ENCODE measurements at places on chromosomes 4 and X.

- DNase-seq = peak; percentile 41
Observed at GRCh38 chrX:69162361-69162865, 2.8 kb downstream of the PJA1 start.

- DNase-seq = no peak
Observed at GRCh38 chrX:25941559-25942250, 196.4 kb upstream of the MAGEB18 start.

- DNase-seq = no peak
Observed at GRCh38 chrX:38699121-38699520, 102.1 kb upstream of the MID1IP1 start.

- DNase-seq = no peak
Observed at GRCh38 chrX:130669233-130669632, 233.8 kb downstream of the ENOX2 start.

GRCh38 chr4:86894455-86894854, 2.2 kb upstream of the C4orf36 start:
- DNase-seq = no peak

DNA sequence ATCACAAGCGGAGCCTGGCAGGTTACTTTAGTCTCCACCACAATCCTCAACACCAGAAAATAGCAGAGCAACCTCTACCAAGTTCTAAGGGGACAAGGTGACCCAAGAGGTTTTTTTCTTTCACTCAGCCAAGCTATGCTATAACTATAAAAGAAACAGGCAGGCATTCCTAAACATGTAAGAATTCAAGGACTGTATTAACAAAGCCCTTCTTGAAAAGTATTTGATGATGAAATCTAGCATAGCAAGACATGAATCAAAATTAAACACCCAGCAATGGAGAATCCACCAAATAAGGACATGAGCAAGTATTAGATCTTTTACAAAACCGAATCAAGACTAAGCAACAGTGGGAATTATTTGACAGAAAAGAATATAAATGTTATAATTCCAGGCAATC, 25.7 kb upstream of the C1QTNF7 start:
- DNase-seq = no peak

DNA sequence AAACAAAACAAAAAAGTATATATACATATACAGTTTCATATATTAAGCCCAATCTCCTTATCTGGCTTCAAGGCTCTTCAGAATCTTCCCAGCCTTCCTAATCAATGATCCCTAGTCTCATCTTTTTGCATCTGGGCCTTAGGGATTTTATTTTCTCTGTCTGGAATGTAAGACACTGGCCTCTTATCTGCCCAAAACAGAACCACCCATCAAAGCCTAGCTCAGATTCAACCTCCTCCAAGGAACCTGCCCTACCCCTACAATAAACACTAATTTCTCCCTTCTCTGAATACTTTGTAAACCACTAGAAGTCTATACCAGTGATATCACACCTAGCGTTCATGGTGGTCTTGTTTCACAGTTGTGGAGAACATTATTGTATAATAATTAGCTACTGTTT, 23.2 kb upstream of the GAB1 start:
- no peak for DNase-seq

DNA sequence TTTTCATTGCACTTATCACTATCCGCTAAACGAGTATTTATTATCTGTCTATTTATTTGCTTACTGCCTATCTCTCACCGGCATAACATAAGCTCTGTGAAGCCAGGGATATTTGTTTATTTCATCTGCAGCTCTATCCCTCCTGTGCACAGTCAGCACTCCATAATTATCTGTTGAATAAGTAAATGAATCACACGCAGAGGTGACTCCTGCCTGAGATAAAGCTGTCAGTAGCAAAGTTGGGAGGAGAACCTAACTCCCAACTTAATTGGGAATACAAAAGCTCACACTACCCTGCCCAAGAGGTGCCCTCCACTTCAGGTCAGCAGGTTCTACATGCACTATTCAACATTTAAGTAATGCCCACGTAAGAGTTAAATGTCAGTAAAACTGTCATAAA, 85.7 kb downstream of the CORIN start:
- DNase-seq = no peak

GRCh38 chr4:24910499-24910898, 2.3 kb downstream of the CCDC149 start:
- no peak for DNase-seq

GRCh38 chrX:154987940-154988339, 34.6 kb downstream of the F8 start:
- no peak for DNase-seq

DNA sequence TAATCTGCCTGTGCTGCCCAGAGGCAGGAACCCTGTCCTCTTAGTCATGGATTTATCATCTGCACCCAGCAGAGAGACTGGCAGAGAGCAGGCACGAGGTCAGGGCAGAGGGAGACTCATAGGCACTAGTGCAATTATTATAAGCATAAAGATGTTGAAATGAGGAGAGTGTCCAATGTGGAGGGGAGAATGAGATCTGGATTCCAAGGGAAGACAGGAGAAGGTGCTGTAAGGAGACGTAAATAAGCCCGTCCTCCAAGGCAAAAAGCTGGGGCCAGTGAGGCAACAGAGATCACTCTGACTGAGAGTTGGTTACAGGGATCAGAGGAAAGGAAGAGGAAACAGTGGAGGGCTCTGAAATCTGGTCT, 406.2 kb downstream of the MAPK10 start:
- DNase-seq = no peak

- no peak for DNase-seq
Observed at GRCh38 chr4:141350122-141350905, 129.6 kb downstream of the ZNF330 start.

GRCh38 chrX:56385336-56385735, 153.2 kb downstream of the KLF8 start:
- no peak for DNase-seq

GRCh38 chr4:128346054-128346716, 58.6 kb upstream of the PGRMC2 start:
- no peak for DNase-seq

GRCh38 chr4:79847411-79847810, 225.6 kb downstream of the ANTXR2 start:
- no peak for DNase-seq

GRCh38 chrX:11215191-11215921, 77.9 kb upstream of the AMELX start:
- DNase-seq = no peak

GRCh38 chrX:10482261-10482660, 138.1 kb downstream of the MID1 start:
- DNase-seq = no peak

GRCh38 chr4:55637272-55637820, 1.2 kb upstream of the NMU start:
- no peak for DNase-seq

GRCh38 chr4:17787315-17787714, 5.9 kb upstream of the FAM184B start:
- no peak for DNase-seq

- DNase-seq = no peak
Observed at GRCh38 chrX:44931441-44931973, 58.5 kb downstream of the KDM6A start.

GRCh38 chr4:34649716-34650115, 1594.6 kb downstream of the ARAP2 start:
- DNase-seq = no peak

- no peak for DNase-seq
Observed at GRCh38 chrX:134868771-134869495, 121.9 kb upstream of the SMIM10 start.

GRCh38 chr4:140153419-140153717, 616 bp downstream of the MAML3 start:
- DNase-seq = no peak

- DNase-seq = no peak
Observed at GRCh38 chrX:74421036-74421739, at the start of gene SLC16A2. Gene SLC16A2 (plus strand): TSS chrX:74421493. CDS start chrX:74421638, 145 bp downstream.

GRCh38 chrX:15686818-15687685, 22.4 kb upstream of the CLTRN start:
- no peak for DNase-seq

DNA sequence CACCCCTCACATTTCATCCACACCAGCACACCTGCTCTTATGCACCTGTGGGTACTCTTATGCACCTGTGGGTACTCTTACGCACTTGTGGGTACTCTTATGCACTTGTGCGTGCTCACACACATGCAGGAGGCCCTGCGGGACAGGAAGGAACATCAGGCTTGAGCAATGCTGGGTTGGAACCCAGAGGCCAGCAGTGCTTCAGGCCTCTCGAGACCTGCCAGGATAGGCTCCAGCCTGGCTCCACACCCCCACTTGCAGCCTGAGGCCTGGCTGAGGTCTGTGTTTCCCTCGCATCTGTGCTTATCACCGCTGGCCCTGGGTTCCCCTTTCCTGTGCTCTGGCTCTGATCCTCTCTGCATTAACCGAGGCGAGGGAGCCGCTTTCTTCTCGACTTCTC, 34.7 kb downstream of the SORCS2 start:
- DNase-seq = no peak

DNA sequence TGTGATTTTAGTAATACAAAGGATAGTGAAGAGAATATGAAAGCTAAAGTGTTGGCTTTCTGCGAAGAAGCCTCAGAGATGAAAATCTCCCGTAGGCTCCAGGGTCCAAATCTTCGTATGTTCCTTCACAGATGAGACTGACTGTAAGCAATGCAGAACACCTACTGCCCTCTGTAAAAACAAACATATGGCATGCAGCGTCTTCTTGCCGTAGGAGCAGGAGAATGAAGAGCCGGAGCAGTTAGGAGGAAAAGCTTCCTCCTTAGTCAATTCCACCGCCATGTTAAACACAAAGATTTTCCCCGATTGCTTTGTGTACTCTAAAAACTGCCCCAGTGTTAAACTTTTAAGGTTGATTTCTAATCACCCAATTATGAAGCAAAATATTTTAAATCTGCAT, 22.5 kb downstream of the RWDD4 start:
- DNase-seq = no peak

- DNase-seq = no peak
Observed at GRCh38 chr4:71133491-71133890, 140.0 kb downstream of the DCK start.

DNA sequence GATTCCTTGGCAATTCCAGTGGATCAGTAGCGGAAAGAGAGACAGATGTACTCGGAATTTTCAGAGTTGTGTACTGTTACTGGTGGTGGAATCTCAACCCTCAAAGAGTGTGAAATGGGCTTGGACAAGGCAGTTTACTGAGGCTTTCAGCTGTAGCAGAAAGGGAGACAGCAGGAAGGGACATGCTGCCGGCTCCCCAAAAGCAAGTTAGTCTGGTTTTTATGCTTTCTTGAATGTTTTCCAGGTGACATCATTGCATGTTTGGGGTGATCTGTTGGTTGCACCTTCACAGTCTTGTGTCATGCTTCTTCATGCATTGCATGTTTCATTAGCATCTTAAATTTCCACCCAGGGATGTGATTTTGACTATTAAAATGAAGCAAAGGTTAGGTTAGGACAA, 1282.2 kb downstream of the ADGRL3 start:
- no peak for DNase-seq

DNA sequence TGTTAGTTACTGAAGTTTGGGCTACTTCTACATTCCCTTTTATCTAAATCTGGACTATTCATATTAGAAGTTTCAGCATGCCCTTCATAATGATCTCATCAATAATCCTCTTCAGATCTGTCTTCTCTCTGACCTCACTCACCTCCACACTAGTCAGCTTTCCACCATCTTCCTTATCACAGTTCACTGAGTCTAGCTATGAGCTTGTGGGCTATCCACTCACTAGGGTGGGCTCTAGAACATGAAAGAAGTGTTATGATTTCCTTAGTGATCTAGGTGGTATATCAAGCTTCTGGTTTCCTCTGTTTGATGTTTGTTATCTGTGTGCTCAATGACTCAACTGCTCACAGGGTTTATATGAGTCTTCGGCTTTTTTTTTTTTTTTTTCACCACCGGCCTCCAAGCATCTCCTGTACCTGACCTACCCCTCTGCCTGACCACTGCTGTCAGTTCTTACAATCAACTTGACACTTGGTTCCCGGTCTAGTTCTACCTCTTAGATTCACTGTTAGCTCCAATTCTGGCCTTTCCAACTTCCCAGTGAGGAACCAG, 103.1 kb downstream of the PAPSS1 start:
- no peak for DNase-seq

- no peak for DNase-seq
Observed at GRCh38 chr4:173535957-173536356, 5.9 kb upstream of the HAND2 start.

- DNase-seq = no peak
Observed at GRCh38 chrX:16347968-16348670, 180.8 kb downstream of the MAGEB17 start.

DNA sequence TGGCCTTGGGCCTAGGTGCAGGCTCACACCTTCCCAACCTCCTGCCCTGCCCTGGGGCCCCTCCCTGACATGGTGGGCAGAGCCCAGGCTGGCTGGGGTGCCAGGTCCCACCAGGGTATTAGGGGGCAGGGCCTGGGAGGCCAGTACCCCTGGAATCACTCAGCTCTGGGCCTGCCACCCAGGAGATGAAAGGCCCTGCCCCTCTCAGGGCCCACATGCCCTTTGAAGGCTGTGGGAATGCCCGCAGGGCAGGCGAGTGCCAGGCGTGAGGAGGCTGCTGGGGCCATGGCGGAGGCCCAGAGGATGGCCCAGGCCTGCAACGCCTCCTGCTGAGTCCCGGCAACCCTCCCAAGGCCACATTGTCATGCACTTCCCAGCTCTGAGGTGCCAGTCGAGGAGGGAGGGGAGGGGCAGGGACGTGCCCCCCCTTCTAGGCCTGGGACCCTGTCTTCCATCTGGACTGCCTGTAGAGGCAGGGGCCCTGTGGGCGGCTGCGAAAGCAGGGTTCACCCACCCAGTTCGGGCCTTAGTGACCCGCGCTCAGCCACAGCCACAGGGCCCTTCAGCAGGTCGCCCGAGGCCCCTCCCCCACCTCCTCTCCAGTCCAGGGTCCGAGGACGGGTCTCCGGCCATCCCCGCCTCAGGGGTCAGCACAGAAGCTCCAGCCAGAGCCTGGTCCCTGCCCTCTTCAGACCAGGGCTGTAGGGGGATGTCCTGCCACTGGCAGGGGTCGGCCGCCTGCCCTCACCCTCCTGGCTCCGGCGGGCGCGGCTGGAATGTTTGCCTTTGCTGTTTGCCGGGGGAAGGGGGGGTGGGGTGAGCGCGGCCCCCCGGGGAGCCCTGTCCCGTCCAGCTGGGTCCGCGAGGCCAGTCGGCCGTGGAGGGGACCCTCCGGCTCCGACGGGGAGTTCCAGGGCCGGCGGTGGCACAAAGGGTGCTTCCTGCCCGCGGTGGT, 26.7 kb upstream of the FGFR3 start:
- DNase-seq = no peak

GRCh38 chr4:76194325-76194724, 19.3 kb downstream of the SCARB2 start:
- DNase-seq = no peak

- no peak for DNase-seq
Observed at GRCh38 chr4:39495446-39496213, 31.6 kb downstream of the UGDH start.

GRCh38 chrX:154715825-154716224, 35.1 kb downstream of the GAB3 start:
- DNase-seq = no peak

GRCh38 chr4:62263454-62263853, 1063.3 kb downstream of the ADGRL3 start:
- DNase-seq = no peak

DNA sequence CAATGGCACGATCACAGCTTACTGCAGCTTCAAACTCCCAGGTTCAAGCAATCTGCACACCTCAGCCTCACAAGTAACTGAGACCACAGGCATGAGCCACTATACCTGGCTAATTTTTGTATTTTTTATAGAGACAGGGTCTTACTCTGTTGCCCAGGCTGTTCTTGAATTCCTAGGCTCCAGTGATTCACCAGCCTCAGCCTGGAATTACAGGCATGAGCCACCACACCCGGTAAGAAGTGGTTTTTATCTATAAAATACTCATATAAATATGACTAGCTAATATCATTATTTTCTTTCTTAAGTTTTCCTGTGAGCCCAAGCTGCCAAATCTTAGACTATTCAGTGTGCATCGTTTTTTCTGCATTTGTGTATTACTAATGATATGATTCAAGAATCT, 4.4 kb downstream of the SCFD2 start:
- no peak for DNase-seq

Measured in T-helper 2 cell (primary cell).